CD4-positive, alpha-beta T cell (primary cell): ENCODE measurements at places on chromosomes 7 and 10.

- DNase-seq = no peak
These were observed 42.5 kb upstream of the EEPD1 start for GRCh38 chr7:36110584-36110983.

GRCh38 chr7:129689995-129690581 is 78.6 kb downstream of the NRF1 start:
- no peak for DNase-seq

DNA sequence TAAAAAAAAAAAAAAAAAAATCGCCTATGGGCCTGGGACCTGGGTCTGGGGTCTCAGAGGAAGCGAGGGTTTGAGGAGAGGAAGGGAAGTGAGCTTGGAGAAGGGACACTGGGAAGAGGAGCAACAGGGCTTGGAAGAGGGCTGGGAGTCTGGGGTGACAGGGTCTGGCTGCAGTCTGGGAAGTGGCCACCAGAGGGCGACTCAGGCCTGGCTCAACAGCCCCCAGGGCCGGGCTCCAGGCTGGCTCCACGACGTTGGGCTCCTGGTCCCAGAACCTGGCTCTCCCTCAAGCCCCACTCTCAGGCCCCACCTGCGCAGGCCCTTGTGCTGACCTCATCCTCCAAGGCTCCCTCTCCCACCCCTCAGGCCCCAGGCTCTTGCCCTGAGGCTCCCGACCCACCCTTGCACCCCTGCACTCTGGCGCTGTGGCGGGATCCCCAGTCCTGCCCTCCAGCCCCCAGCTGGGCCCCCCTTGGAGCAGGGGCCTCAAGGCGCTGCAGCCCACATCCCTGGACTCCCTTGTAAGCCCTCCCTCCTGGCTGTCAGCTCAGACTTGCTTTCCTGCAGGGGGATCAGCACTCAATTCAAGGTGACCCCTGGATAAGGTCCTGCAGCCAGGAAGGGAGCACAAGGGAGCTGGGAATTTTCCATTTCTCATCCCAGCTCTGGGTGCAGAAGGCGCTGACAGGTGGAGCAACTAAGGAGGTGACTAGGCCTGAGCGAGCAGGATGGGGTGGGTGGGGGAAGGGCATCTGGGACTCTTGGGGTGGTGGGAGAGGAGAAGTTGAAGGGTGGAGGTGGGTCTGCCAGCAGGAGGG is 5.4 kb upstream of the SPACDR start:
- DNase-seq = peak; percentile 79

DNA sequence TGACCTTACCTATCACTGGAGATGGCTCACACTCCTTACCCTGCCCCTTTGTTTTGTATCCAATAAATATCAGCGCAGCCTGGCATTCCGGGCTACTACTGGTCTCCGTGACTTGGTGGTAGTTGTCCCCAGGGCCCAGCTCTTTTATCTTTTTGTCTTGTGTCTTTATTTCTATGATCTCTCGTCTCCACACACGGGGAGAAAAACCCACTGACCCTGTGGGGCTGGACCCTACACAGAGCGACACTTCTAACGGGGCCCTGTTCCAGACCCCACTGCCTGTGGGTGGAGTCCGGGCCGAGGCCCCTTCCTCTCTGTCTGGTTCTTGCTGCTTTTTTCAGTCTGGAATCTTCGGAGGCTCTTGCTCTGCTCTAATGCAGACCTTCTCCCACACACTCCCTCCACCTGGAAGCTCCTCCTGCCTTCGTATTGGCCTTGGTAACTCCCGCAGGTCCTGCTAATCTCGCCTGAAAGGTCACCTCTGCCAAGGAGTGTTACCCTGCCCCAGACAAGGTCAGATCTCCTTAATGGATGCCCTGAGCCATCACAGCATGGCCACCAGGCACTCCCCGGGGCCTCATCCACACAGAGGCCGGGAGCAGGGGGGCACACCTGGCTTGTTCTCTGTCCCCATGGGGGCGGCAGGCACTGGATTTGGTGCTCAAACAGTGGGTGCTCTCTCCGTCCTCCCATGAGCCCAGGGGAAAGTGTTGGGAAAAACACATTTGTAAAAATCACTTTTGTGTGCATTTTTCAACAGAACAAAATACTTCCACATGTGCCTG is 531.7 kb downstream of the PTPRN2 start:
- DNase-seq = no peak

DNA sequence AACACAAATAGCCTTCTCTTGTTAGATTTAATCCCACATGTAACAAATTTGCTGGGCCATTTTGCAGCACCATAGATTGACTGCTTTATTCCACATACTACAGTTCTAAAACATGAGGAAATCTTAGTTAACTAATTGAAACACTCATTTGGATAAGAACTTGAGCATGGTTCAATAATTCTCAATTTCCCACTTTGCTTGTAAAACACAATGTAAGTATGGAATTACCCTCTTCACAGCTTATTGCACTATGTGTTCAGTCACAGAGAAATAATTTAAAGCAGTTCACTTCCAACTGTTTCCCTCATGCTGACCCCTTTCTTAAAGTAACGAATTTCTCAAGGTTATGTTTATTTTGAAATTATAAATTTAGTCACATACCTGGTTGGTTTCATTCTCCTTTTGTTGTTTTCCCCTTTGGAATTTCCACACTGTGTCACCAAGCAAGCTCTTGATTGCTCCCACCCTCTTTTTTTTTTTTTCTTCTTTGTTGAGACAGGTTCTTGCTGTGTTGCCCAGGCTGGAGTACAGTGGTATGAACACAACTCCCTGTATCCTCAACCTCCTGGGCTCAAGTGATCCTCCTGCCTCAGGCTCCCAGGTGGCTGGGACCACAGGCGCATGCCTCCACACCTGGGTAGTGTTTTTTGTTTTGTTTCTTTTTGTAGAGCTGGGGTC is 425.4 kb downstream of the EXOC4 start:
- no peak for DNase-seq

DNA sequence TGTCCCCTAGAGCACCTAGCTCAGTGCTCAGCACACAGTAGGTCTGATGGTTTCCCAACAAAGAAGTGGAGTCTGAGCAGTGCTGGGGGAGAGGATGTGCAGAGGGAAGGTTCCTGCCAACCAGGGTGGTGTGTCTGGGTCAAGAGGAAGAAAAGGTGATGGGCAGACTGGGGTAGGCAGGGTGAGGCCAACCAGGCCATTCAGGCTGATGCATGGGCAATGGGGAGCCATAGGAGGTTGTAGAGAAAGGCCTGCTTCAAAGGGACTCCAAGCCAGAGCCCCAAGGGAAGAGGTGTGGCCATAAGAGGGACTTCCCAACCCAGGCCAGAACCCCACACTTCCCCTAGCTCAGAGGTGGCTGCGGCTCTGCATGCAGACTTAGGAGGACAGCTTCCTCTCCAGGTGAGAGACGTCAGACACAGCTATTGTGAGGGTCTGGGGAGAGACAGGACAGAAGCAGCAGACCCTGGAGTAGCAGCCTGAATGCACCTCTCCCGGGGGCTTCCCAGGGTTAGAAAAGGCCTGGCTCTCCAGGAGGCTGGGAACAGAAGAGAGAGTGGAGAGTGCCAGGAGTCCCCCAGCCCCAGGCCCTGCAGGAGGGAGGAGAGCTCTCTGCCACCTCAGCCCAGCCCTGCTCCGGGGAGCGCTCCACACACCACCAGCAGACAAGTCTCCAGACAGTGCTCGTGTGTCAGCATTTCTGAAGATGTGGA is 87.4 kb upstream of the ZMIZ1 start:
- peak; percentile 53 for DNase-seq

- no peak for DNase-seq
These were observed 183.4 kb upstream of the TCF7L2 start for GRCh38 chr10:112766636-112767035.

DNA sequence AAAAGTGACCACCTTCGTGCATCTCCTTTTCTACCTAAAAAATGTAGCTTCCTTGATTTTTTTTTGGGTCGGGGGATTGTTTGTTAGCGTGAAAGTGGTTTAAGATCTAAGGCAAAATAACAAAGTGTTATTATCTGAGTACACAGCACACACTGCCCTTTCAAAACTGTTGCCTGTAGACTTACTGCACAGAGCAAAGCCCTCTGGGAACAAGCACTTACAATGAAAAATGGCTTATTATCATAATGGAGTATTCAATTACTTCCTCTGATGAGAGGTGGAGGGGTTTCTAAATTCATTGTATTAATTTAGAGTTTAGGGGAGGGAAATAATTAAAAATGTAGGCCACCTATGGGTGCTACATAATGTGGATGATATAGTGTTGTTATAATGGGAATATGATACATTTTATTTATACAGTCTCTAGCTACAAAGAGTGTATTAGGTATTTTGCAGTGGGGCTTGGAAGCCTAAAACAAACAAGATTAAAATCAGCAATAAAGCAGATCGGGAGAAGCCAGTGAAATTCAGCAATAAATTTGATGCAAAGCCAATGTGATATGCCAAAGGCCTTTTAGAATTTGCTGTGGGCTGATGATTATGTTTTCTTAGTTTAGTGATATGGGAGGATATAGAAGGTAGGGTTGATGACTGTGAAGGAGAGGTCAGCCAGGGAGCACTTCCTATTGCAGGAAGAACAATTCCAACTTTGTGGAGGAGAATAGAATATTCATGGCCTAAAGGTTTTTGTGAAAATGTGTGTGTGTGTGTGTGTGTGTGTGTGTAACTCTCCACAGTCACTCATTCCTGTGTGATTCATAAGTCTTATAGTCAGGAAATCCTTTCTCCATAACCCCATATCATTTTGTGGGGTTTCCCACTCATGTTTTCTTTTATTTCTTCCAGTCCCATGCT is 17.7 kb upstream of the EXOC4 start:
- DNase-seq = no peak

DNA sequence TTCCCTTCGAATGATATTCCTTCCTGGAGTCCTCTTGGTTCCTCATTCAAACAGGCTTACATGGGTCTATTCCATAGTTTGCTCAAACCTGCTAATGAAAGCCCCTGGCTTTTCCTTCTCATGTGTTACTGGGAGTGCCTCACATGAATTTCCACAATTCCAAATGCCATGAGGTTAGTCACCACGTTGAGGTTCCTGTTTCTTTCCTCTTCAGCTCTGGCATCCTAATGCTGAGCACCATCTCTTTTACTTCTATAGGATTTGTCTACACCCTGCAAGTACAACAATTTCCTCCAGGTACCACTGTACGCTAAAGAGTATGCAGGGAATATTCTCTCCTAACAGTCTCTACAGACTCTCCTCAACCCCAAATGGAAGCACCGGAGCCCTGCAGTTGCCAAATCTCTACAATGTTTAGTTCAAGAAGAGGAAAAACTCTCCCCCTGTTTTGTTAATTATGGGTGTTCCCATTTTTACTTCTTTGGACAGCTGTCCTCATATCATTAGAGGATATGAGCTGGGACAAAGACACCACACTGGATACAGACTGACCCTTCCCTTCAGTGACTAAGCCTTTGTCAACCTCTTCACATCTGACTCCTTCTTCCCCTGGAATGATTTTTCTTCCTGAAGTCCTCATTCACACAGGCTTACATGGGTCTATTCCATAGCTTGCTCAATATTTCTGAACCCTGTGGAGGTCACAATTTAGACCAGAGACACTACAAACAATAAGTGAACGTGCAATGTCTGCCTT is 145.8 kb upstream of the BET1 start:
- DNase-seq = no peak

- DNase-seq = no peak
These were observed 103.7 kb upstream of the TMEM72 start for GRCh38 chr10:44807451-44807850.

- no peak for DNase-seq
These were observed 491.0 kb downstream of the PTPRN2 start for GRCh38 chr7:158096582-158096981.

DNA sequence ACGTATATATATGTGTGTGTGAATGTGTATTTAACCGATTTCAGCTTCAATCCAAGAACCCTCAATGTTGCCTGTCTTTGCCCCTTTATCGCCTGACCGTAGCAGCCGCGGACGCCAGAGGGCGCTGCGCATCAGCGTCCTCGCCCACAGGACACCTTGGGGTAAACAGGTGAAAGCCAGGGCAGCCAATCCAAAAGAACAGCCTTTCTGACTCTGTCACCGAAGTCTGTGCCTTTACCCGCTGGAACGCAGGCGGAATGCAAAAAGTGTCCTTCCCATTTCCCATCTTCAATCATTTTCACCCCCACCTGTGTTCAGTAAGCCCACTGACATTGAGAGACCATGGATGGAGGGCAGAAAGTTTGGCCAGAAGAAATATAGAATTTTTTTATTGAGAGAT is 3.6 kb downstream of the NXPH1 start:
- peak; percentile 40 for DNase-seq

GRCh38 chr10:51832652-51833383 is 133.4 kb upstream of the CSTF2T start:
- DNase-seq = no peak

DNA sequence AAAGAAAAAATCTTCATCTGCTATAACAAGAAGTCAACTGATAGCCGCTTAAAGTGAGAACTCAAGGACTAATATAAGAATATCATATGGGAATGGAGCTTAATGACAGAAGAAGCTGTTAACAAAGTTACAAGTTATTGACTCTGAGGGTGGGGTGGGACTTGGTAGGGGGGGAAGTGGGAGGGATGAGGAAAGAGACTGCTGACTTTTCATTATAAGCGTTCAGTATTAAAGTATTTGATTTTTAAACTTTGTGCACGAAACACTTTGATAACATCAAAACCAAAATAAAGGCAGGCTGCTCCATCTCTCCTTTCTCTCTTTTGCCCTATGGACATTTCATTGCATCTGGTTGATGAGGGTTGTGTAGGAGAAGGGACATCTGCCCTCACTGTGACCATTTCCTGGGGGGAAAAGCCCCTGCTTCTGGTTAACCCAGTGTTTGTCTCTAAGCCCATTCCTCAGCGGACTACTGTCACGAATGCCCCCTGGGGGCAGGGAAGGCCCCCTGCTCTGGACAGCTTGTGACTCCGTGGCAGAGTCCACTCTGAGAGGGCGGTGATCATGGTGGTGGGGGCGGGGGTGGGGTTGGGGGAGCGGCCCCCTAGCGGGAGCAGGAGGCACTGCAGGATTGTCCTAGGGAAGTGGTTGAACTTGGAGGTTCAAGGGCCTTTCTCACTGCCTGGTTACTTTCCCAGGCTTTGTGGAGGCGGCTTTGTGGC is 17.4 kb downstream of the SLC13A4 start:
- DNase-seq = no peak

- DNase-seq = no peak
These were observed 39.1 kb downstream of the DOCK4 start for GRCh38 chr7:112167147-112167546.

DNA sequence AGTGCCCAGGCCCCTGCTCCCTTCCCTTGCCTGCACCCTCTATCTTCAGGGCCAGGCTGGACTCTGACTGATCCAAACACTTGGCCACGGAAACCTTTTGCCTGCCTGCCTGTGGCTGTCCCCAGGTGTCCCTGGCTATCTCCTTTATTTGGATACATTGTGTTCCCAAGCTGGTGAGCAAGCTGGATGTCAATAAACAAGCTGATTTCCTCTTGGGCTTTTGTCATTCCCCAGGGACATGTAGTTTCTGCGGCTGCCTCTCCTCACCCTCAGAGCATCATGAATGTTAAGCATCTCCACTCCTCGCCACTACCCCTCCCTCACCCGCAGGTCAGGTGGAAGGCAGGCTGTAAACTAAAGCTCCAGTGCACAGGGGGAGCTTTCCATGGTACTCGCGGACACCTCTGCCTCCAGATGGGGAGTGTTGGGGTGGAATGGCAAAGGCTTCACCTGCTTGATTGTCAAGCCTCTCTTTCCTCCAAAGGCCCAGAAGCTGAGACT is 6.9 kb downstream of the GHRHR start:
- no peak for DNase-seq
